ENCODE measurements at places on chromosomes 12 and 14.

- no peak for DNase-seq
These were observed 227.2 kb downstream of the DACT1 start for GRCh38 chr14:58864751-58865513.

DNA sequence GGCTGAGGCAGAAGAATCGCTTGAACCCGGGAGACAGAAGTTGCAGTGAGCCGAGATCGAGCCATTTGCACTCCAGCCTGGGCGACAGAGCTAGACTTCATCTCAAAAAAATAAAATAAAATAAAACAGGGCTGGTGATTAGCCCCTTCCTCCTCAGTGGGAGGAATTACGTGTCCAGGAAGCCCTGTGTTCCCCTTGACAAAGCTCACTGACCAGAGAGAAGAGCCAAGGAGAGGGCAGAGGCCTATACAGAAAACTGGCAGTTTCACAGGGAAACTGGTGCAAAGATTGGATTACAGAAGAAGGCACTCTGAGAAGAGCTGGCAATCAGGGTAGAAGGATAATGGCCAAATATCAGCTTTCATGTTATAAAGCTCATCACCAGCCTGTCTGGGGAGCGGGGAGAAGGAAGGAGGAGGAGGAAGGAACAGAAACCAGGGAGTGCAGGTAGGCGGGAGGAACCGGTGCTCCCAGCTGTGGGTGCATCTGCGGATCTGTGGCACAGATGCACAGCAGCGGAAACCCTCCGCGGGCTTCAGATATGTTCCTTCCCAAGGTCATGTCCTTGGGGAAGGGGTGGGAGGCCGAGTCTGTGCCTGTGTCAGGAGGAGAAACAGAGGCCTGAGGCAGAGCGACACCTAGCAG, 6.7 kb downstream of the RAB15 start:
- no peak for DNase-seq

- no peak for DNase-seq
These were observed 60.5 kb downstream of the NUMB start for GRCh38 chr14:73397810-73398209.

- no peak for DNase-seq
These were observed 29.2 kb downstream of the GNS start for GRCh38 chr12:64729909-64730587.

- DNase-seq: no peak
These were observed 49.1 kb downstream of the CEP290 start for GRCh38 chr12:88092771-88093170.

GRCh38 chr14:72485695-72486094, 408.2 kb downstream of the DPF3 start:
- DNase-seq: no peak

DNA sequence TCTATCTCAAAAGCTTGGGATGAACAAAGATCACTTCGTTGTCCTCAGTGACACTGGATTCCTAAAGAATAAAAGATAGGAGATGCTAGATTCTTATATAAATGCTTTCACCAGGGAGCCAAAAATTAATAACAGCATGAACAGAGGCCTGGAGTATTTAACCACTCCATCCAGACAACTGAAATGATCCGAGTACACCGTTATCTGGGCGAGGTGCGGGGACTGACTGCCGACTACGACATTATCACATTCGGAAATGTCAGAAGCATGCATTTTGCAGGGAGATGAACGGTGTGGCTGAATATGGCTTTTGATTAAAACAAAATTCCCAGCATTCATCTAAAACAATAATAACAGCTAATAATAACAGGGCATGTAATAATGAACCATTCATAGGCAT, 56.6 kb downstream of the TRPV4 start:
- no peak for DNase-seq

GRCh38 chr12:88419794-88420193, 160.5 kb downstream of the KITLG start:
- DNase-seq: no peak

GRCh38 chr12:117313926-117314325, 47.5 kb downstream of the NOS1 start:
- no peak for DNase-seq

- DNase-seq: no peak
These were observed 25.0 kb downstream of the A2ML1 start for GRCh38 chr12:8847435-8847834.

DNA sequence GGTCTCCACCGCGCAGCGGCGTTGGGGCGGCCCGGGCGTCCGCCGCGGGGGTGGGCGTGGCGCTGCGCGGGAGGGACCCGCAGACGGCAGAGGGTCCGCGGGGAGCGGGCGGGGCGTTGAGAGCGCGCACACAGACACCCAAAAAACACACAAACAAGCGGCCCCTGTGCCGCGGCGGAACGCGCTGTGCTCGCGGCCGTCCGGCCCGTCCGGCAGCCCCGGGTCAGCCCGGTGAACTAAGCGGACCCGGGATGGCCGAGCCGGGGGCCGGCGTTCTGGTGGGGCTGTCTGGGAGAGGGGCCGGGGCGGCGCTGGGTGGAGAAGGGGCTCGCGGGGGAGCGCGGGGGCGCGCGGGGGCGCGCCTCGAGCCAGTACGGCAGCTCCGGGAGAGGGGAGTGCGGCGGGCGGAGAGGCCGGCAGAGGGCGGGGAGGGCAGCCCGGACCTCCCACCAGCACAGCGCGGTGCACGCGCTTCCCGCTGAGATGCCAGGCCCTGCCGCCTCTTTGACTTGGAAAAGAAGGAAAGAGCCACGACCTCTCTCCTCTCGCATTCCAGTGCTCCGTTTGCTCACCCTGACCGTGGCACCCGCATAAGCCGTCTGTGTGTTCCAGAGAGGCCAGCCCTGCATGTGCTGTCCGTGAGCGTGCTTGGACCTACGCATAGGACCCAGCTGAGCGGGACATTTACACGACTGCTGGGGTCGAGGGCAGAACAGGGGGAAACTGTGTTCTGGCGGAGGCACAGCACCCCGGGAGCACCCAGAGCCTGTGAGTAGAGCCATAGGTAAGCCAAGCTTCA, 10.3 kb downstream of the SLC6A12 start:
- no peak for DNase-seq

DNA sequence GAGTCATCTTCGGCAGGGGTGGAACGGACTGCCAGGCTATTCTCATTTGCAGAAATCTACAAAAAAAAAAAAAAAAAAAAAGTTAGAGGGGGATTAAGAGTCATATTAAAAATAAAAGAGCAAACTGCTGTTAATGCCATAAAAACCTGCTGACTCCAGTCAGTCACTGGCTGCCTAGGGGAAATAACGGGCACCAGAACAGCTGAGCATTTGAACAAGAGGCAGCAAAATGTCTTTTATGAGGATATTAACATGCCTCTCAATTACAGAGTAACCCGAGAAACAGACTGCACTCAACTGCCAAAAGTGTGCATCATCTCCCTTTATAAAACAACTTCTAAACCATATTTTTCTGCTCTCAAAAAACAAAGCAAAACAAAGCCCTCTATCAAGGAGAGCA, 28.7 kb upstream of the CERS5 start:
- no peak for DNase-seq
